BJ (cell line): ENCODE measurements at places on chromosomes 5 and 9.
A peak's percentile ranks its signal among the peaks of the same experiment; 100 is the strongest.

DNA sequence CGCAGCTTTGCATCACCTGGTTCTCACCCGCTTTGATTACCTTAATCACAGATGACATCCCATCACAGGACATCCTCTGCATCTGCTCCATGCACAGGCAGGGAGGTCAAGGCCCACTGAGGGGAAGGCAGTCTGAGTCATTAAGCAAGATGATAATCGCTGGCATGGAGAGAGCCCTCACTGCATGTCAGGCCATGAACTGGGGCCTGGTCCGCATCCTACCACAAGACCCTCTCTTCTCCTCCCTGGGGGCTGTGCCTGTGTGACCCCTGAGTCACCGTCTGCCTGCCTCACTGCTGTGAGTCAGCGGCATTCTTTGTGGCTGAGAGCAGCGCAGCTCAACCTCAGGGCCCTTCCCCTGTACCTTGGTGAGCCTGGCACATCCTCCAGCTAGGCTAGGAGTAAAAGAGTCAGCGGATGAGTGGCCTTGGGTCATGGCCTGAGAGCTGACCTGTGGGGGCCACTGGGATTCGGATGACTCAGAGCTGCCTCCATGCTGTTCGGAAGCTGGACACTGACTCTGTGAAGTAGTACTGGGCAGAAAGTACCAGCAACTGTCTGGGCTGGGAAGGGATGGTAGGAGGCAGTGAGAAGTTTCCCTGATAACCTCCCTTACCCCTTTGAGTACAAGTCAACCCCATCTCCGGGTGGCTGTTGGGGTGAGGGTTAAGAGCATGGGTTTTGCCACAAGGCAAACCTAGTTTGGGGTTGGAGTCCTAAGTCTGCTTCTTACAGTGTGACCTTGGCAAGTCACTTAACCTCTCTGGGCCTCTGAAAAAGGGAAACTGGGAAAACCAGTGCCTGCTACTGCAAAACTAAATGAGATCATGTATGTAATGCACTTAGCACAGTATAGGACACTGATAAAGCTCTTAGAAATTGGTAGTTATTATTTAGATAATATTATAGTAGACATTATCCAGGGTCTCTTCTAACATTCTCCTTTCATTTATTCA, 14.6 kb upstream of the ARSI start:
- peak; percentile 74 for DNase-seq

DNA sequence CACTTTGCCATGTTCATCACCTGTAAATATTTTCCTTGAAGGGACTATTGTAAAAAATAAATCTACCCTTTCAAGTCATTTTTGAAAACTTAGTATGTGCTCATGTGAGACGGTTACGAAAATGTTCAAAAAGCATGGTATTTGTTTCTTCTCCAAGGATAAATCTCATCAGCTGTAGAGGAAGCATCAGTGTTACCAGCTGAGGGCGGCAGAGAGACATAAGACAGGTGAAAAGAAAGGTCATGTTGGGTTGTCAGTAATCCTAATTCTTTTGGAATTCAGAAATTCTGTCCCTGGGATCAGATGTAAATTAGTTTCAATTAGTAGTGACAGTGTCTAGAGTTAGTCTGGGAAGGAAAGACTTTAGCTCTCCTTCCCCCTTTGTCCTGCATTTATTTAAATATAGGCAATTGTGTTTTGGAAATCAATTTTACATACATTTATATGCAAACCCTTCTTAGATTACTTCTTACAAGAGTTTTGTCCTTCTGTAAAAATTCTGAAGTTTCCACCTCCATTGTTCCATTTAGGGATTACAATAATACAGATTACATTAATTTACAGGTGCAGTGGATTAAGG, 791.9 kb upstream of the CDH6 start:
- no peak for DNase-seq

DNA sequence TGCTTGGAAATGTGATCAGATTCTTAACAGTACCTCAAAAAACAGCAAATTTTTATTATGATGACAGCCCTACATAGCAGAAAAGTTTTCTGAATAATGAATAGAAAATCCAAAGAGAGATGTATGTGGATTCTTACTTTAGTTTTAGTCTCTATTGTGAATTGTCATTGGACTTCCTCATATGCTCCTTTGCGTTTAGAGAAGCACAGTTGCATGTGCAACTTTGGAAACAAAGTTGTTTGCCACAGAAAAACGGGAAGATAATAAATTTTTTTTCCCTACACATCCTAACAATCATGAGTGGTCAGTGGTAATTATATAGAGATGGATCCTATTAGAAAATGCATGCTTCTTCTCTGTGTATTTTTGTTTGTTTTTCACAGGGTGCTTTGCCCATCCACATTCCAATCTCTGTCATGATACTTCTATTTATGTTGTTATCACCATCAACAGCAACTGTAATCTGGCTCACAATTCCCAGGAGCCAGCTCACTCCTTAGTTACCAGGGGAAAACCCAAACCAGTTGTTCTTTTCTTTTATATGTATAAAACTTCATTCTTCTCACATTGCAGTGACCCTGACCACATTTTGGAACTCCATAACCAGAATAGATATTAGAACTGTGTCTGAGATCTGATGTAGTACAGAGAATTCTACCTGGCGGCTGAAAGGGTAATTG, 118.7 kb downstream of the NDUFS4 start:
- DNase-seq: peak; percentile 1

- no peak for DNase-seq
These were observed 70.4 kb downstream of the ADAMTS6 start for GRCh38 chr5:65411356-65411755.

- DNase-seq: peak; percentile 89
These were observed at the start of gene SGCD for GRCh38 chr5:156326718-156327259. SGCD (plus strand) TSS chr5:156327164.
